H9 (cell line): ENCODE measurements at places on chromosomes 2 and 18.

GRCh38 chr18:55355223-55355622, 232.8 kb downstream of the TCF4 start:
- DNase-seq: no peak

DNA sequence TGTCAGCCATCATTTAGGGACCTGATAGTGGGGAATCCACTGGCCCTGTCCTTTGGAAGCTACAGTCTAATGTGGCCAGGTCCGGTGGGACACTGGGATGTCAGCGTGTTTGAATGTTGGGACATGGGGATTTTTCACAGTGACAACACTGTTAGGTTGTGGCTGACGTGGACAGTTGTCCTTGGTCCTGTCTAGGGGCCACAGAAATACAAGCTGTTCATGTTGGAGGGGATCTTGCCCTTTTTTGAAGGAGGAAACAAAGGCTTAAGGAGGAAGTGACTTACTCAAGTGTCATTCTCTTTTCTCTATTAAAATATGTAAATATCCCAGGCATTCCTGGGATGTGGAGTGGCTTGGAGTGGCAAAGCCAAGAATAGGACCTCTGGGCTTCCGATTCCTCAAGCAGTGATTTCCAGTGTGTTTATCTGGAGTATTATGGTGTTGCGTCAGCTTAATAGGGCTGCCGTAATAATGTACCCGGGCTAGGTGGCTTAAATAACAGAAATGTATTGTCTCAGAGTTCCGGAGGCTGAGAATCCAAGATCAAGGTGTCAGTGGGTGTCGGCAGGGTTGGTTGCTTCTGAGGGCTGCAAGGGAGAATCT, 8.5 kb downstream of the ACOXL start:
- DNase-seq: no peak

- DNase-seq: no peak
Observed at GRCh38 chr2:144678736-144679135, 158.8 kb upstream of the ZEB2 start.

DNA sequence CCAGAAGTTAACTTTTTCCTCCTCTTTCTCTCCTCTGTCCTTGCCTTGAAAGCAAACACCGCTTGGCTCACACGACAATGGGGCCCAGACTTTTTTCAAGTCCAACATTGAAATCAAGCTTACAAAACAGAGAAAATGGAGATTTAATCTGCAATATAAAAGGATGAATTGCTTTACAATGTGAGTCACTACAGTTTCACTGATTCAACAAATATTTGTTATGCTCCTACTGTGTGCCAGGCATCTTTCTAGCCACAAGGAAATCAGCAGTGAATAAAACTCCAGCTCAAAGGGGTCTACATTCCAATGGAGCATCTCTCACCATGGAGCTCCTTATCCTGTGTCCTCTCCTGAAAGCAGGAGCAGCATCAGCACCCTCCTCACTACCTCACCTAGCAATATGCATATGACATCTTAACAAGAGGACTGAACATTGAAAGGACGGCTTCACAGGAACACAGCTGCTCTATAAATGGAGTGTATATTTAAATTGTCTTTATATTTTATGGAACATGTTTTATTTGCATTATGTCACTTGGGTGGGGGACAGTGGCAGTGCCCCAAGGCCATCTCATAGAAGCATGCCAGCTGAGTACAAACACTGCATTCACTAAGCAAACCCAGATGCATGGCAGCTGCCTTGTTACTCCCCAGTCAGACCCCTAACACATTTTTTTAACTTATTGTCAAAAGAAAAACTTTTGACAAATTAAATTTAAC, 39.5 kb downstream of the PKDCC start:
- DNase-seq: no peak

- no peak for DNase-seq
Observed at GRCh38 chr2:71756280-71756906, 303.0 kb downstream of the DYSF start.

- DNase-seq: no peak
Observed at GRCh38 chr2:207040696-207041095, 101.4 kb downstream of the CPO start.
